NAMALWA (cell line): ENCODE measurements at places on chromosomes 13 and 19.

DNA sequence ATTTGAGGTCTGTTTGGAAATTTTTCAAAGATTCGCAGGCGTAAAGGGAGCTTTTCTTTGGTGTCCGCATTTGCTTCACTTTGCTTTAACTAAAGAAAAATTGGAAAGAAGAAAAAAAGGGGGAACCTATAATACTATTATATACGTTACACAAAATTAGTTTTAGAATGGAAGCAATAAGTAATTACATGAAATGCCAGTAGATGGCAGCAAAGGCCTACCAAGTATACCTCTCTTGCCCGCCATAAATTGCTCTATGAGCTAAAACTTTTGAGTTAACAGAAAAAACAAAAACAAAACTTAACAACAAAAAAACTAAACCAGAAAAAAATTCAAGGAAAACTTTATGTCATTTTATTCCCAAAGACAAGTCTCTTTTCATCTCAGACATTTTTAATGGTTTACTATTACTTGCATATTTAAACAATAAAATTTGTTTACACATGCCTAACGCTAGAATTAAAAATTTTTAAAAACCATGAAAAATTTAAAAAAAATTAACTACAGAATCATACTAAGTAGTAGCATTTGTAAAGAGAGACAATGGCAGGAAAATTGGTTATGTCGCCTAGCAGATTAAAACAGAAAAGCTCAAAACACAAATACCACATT, 271.4 kb downstream of the NALCN start:
- peak; percentile 79 for DNase-seq

DNA sequence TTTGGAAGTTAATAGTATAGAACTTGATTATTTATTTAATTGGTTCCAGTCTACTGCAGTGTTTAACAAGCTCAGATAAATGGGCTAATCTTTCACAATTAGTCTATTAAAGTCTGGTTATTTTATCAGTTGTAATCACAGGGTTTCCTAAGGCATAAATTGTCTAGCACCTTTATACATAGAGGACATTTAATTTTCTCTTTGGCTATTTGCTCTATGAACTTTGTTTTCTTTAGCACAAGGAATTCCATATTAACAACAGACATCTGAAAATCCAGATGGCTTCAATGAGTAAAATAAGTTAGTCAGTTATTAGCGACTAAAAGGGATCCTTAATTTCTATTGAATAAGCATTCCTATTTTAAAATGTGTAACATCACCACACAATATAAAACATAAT, 1350.8 kb upstream of the SLC10A2 start:
- DNase-seq, result no peak

DNA sequence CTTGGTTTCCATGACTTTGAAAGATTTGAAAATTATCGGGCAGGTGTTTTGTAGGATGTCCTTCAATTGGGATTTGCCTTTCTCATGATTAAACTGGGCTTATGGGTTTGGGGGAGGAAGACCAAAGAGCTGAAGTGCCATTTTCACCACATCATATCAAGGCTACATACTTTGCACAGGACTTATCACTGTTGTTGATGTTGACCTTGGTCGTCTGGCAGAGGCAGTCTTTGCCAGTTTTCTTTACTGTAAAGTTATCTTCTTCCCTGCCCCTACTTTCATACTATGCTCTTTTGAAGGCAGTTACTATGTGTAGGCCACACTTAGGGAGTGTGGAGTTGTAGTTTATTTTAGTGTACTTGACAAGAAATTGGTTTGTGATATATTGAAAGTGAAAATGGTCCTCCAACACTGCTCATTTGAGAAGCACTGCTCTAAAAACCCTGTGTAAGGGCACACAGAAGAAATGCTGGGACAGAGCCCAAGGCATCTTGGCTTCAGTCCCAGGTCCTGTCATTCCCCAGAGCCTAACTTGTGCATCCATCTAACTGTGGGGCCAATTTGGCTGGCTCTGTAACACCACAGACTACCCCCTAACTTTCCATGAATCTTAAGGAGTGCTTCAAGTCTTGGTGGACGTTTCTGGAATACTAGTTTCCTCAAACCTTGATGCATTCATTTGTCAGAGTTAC, 384.9 kb downstream of the KCNRG start:
- no peak for DNase-seq

GRCh38 chr13:30785191-30785850, 50.0 kb downstream of the ALOX5AP start:
- no peak for DNase-seq

GRCh38 chr13:66014771-66015170, 1215.4 kb downstream of the PCDH9 start:
- DNase-seq, result no peak

DNA sequence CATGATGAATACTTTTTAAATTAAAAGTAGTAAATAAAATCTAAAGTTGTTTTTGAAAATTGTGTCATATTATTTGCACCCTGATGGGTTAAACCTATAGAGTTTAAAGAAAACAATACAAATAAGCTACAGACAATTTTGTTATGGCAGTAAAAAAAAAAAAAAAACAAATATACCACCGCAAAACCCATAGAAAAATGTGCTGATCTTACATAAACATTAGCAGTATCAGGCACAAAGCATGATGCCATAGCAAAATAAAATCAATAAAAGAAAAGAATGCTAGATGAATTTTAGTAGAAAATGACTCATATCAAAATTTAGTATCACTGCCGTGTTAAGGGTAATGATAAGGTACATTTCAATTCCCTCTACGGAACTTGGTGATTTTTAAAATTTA, 826.0 kb downstream of the SLITRK1 start:
- DNase-seq, result no peak

DNA sequence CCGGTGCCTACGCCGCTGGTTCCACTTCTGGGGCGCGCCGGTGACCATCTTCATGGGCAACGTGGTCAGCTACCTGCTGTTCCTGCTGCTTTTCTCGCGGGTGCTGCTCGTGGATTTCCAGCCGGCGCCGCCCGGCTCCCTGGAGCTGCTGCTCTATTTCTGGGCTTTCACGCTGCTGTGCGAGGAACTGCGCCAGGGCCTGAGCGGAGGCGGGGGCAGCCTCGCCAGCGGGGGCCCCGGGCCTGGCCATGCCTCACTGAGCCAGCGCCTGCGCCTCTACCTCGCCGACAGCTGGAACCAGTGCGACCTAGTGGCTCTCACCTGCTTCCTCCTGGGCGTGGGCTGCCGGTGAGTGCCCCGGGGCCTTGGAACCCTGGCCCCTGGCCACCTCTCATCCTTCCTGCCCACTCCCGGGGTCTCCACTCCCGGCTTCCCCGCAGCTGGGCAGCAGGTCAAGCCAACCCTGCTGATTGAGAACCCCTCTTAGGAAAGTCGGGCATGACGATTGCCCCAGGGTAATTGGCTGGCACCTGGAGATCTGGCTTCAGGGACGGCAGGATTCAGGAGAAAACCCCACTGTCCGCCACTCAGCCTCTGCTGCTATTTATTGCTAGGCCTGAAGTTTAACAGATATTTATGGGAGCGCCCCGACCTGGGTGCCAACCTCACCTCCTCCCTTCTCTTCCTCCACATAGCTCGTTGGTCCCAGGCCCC, 39.1 kb downstream of the TRPM4 start:
- no peak for DNase-seq

GRCh38 chr13:90763476-90764150, 583.9 kb upstream of the MIR17HG start:
- no peak for DNase-seq

DNA sequence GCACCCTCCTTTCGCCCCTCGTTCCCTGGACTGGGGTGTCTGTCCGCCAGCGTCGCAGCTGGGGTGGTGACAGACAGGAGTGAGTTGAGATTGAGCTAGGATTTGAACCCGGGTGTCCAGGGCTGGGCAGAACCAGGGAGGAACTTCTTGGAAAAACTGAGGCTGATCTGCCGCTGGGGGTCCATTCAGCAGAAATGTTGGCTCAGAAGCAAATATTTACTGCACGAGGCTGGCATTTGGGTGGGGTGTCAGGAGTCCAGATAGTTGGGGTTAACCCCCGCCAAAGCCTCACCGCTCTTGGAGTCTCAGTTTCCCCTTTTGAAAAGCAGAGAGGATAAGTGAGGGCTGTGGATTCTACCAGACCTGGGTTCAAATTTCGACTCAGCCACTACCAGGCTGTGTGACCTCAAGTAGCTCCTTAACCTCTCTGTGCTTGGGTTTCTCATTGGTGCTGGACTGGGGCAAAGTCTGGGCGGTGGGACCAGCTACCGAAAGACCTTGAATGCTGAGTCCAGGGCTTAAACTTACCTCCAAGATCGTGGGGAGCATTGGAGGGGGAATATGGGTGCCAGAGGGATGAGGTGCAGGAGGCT, 20.9 kb downstream of the MAST3 start:
- no peak for DNase-seq

- DNase-seq, result peak; percentile 99
These were observed 21.1 kb upstream of the OR10H1 start for GRCh38 chr19:15836330-15837220.

GRCh38 chr19:36128392-36128736, 11.5 kb upstream of the CAPNS1 start:
- DNase-seq, result no peak
